ENCODE measurements at places on chromosomes 7 and 10.

DNA sequence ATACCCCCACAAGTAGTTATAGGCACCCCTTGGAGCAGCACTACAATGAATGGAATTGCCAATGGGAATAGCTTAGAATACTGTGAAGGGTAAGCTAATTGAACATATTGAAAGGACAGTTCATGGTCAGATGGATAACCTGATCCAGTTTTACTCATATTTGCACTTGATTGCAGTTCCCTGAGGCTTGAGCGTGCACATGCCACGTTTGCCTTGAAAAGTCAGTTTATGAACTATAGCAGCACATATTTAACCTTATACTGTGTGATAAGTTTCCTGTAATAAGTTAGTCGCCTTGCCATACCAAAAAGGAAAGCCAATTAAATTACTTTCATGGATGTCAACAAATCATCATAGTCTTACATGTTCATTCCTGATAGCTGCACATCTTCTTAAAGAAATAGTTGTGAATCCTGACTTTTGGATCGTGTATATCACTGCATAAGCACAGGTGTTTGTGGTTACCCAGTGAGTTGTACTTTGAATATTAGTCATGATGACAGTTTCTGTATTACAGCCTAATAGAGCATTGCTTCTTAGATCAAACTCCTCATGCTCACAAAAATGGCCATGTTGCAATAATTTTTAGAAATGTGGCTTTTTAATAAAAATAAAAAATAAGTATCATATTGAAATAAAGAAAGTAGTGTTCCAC, 21.6 kb downstream of the DNTT start:
- no peak for DNase-seq

- DNase-seq: no peak
These were observed 697.6 kb downstream of the KCNMA1 start for GRCh38 chr10:76939933-76940468.

DNA sequence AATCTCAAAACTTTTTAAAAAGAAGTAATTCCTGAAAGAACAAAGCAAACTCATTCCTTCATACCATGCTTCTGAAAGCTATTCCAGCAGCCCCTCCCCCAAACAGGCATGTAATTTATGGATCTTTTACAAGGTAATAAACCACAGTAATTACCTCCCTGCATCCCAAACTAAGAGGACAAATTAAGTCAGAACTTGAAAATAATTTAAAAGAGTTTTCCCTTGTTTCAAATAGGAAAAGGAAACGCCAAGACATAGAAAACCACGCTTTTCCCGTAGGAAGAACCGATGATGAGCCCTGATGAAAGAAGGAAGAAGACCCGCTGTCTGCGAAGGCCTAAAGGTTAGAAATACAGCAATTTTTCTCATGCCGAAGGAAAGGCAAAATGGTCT, 8.9 kb downstream of the HOXA4 start:
- DNase-seq: no peak

GRCh38 chr10:12445701-12446334, 96.5 kb downstream of the CAMK1D start:
- DNase-seq: no peak

- DNase-seq: no peak
These were observed 18.0 kb downstream of the ADAP1 start for GRCh38 chr7:936386-937054.

DNA sequence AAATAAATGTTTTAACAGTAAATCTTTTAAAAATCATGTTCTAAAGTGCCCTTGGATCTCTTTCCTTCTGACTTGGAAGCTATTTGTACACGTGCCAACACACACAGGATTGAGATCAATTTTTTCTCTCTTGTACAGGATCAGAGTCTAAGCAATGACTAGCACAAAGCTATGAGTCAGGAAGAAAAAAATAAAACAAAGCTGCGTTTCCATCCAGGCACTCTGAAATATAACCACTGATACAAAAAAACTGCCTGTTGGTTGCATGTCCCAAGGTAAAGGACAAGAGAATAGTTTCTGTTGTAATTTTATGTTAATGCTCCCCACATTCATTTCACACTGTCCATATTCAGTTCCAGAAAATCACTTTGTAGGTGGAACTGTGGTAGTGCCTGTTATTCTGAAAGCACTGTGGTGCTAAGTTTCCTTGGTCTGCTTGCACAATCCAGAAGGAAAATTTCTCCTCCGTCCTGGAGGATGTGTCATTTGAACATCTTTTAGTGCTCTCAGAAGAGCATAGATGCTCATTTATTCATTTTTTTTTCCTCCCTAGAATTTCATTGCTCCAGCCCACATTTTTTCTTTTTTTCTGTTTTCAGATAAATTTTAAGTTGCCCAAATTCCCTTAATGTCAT, 113.4 kb downstream of the PLXDC2 start:
- no peak for DNase-seq

All from NCI-H1930 (cell line).